ENCODE measurements at places on chromosomes 5 and 9.

DNA sequence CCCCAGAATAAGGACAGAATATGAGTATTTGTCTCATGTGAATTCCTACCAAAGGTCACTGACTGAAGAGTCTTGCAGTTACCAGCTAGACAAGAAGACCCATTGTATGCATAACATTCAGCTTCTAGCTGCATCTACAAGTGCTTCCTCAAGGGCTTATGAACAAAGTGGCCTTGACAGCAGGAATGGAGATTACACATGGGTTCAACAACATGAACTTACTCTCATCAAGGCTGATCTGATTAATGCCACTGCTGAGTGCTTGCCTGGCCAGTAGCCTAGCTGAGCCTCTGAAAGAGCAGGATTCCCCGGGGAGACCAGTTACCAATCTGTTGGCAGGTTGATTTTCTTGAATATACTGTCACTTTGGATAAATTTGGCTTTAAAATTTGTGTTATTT lies 76.7 kb upstream of the CHD1 start:
- no peaks in the 10 kb centered on the region for H3K36me3 ChIP-seq
- no peak overlapping the region for H3K4me3 ChIP-seq
- no peaks in the 10 kb centered on the region for H3K27me3 ChIP-seq
- no peak for DNase-seq
- no peak overlapping the region for H3K27ac ChIP-seq

DNA sequence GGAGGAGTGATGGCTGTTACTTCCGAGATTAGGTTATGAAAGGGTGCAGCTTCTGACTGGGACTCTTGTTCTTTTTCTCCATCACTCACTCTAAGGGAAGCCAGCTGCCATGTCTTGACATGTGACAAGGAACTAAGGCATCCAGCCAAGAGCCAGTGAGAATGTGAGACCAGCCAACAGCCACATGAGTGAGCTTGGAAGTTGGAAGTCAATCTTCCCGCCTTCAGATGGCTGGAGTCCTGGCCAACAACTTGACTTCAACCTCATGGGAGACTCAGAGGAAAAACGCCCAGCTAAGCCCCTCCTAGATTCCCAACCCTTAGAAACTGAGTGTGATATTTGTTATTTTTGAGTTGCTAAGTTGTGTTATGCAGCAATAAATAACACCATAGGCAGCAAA lies 201.1 kb downstream of the SNX18 start:
- peaks cover 17% of the 10 kb centered on the region for H3K4me1 ChIP-seq
- no peak for DNase-seq
- no peaks in the 10 kb centered on the region for H3K36me3 ChIP-seq
- no peaks in the 10 kb centered on the region for H3K27me3 ChIP-seq

GRCh38 chr5:90168399-90168798 lies 241.2 kb downstream of the CETN3 start:
- no peak overlapping the region for H3K27ac ChIP-seq
- no peaks in the 10 kb centered on the region for H3K36me3 ChIP-seq
- no peaks in the 10 kb centered on the region for H3K27me3 ChIP-seq
- H3K4me1 ChIP-seq: peaks cover 9% of the 10 kb centered on the region

- H3K27me3 ChIP-seq: no peaks in the 10 kb centered on the region
- peaks cover 12% of the 10 kb centered on the region for H3K4me1 ChIP-seq
- peak overlapping the region; percentile 23 for H3K27ac ChIP-seq
- DNase-seq: no peak
- H3K4me3 ChIP-seq: no peak overlapping the region
- peaks cover 10% of the 10 kb centered on the region for H3K36me3 ChIP-seq
Measured at GRCh38 chr5:149603210-149603609, 21.9 kb downstream of the ARHGEF37 start.

DNA sequence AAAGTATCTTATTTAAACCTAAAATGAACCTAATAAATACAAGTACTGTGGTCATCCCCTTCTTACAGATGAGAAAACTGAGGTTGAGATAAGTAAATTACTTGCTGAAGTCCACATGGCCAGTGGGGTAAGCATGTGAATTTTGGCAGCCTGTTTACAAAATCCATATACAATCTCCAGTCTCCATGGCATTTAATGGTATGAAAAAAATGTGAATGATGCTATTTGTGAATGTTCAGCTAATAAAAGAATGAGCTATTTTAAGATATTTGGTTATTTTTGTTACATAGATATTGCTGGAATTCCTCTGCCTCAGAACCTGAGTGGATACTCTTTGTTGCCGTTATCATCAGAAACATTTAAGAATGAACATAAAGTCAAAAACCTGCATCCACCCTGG lies 19.3 kb upstream of the GPR150 start:
- no peak overlapping the region for H3K4me3 ChIP-seq
- no peaks in the 10 kb centered on the region for H3K4me1 ChIP-seq
- no peak overlapping the region for H3K27ac ChIP-seq
- no peak for DNase-seq

DNA sequence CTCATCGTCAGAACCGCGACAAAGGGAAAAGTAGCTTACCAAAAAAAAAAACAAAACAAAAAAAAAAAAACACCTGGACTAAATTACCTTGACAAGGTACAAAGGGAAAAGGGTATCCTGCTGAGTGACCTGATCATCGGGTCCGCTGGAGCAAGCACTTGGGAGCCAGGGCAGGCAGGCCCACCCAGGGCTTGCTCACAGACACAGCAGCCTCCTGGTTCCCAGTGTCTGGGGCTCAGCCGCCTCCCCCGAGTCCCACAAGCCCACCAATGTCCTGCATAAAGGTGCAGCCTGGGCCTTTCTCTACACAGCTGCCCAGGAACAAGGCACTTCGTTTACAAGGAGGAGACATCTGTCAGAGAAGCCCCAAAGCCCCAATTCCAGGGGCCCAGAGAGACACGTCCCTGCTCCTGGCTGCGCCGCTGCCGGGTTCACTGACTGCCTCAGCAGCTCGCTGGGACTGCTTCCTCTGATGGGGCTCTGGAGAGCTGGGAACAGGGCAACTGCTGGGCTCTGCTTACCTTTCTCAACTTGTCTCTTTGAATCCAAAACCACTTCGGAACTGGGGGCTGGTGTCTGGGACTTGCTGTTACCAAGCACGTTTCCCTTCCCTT lies 63.4 kb downstream of the GOLM1 start:
- H3K36me3 ChIP-seq: no peaks in the 10 kb centered on the region
- no peak overlapping the region for H3K4me3 ChIP-seq
- no peaks in the 10 kb centered on the region for H3K27me3 ChIP-seq
- no peak for DNase-seq
- no peaks in the 10 kb centered on the region for H3K4me1 ChIP-seq

DNA sequence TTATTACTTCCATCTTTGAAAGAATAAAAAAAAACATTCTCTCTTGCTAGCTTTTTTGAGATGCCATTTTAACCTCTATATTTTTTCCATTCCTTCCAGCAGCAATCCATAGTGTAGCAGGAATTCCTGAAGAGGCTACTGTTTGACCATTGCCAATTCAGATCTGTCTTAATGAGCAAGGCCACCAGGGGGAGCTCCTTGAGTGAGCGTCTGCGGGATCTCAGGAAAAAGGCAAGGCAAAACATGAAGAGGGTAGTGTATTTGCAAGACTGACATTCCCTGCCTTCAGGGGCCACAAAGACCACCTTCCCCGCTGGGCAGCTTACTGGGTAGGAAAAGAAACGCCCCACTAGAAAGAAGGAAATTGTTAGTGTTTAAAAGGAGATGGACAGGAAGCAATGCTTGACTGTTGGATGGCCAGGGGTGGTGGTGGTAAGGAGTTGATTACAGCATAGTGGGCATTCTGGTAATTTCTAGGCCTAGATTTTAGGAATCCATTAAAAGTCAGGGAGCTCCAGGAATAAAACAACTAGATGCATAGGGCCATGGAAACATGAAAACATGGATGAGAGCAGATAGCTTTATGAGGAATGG lies 206.6 kb upstream of the HAPLN1 start:
- no peaks in the 10 kb centered on the region for H3K4me1 ChIP-seq
- H3K4me3 ChIP-seq: no peak overlapping the region
- DNase-seq: no peak
- no peaks in the 10 kb centered on the region for H3K36me3 ChIP-seq
- no peak overlapping the region for H3K27ac ChIP-seq

DNA sequence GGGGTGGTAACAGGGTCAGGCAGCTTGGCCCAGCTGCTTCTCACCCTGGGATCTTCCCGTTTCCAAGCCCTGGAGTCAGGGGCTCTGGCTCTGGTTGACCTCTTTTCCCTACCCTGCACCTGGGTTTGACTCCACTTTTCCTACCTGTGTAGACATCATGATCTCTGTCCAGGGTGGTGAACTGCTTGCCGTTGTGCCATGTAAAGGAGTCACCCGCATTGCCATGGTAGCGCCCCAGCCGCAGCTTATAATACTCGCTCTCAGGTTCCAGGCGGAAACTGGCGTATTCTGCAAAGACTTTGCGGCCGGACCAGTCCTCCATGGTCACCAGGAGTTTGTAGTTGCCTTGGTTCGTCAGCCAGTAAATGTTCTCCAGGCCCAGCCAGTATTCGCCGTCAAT lies 30.9 kb downstream of the ANGPTL2 start:
- H3K4me1 ChIP-seq: peaks cover 23% of the 10 kb centered on the region
- H3K27ac ChIP-seq: peak overlapping the region; percentile 70
- H3K36me3 ChIP-seq: no peaks in the 10 kb centered on the region
- no peaks in the 10 kb centered on the region for H3K27me3 ChIP-seq
- DNase-seq: no peak

GRCh38 chr9:27755846-27756245 lies 182.6 kb upstream of the C9orf72 start:
- no peaks in the 10 kb centered on the region for H3K4me1 ChIP-seq
- DNase-seq: no peak
- no peaks in the 10 kb centered on the region for H3K36me3 ChIP-seq
- no peak overlapping the region for H3K27ac ChIP-seq

DNA sequence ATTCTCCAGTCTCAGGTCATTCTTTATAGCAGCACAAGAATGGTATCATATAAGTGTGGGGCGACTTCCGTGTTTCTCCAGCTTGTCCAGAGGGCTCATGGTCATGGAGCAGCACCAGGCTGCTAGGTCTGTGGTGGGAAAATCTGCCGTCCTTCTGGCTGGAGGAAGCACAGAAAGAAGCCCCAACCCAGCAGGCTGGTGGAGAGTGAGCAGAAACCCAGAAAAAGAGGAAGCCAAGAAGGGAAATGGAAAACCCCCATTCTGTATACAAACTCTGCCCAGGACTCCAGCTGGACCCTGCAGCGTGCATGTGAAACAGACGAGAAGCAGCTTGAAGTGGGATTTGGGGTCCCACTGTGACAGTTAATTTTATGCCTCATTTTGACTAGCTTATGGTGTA lies 34.3 kb upstream of the OLFM1 start:
- DNase-seq: no peak
- H3K27me3 ChIP-seq: no peaks in the 10 kb centered on the region
- no peak overlapping the region for H3K27ac ChIP-seq

- no peaks in the 10 kb centered on the region for H3K27me3 ChIP-seq
- no peaks in the 10 kb centered on the region for H3K36me3 ChIP-seq
- DNase-seq: no peak
- no peak overlapping the region for H3K27ac ChIP-seq
- H3K4me1 ChIP-seq: peaks cover 14% of the 10 kb centered on the region
Measured at GRCh38 chr5:172178301-172178987, 9.6 kb downstream of the STK10 start.

Measured in vagina (tissue), 2 donors.